ENCODE measurements at places on chromosomes 7 and 10.
A peak's percentile ranks its signal among the peaks of the same experiment; 100 is the strongest.

GRCh38 chr7:117083648-117084047, 130.3 kb downstream of the ST7 start:
- no peak for DNase-seq

GRCh38 chr10:101830322-101831168, 12.3 kb upstream of the OGA start:
- DNase-seq, result peak; percentile 85

DNA sequence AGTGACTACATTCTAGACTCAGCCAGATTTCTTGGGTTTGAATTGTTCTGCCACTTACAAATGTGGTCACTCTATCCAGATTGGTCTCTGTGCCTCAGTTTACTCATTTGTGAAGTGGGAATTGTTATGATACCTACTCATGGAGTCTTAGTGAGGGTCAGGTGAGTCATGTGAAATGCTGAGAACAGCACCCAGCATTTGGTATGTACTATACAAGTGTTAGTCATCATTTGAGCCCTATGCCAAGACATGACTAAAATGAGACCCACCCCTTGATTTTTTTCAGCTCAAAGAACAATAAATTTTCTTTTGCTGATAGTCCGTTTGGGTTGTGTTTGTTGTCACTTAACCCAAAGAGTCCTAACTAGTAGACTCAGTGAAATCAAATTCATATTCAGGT, 92.8 kb downstream of the CHN2 start:
- DNase-seq, result no peak

GRCh38 chr10:13470270-13470669, 58.5 kb downstream of the BEND7 start:
- no peak for DNase-seq

DNA sequence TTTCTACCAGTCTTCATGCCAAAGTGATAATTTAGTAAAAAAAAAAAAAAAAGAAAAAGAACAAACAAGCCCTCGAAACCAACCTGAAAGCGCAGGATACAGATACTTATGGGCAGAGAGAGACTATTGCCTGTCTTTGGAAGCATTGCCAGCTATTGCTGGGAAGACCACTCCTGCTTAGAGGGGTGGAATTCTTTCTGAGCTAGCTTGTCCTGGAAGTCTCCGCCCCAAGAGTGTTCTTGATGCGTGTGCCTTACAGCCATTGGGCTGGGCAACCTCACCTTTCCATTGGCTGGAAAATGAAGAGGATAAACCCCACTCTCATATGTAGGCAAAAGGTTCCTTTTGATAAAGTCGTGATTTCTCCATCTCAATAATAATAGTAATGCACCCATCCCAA, 19.9 kb upstream of the INSYN2A start:
- DNase-seq, result no peak

DNA sequence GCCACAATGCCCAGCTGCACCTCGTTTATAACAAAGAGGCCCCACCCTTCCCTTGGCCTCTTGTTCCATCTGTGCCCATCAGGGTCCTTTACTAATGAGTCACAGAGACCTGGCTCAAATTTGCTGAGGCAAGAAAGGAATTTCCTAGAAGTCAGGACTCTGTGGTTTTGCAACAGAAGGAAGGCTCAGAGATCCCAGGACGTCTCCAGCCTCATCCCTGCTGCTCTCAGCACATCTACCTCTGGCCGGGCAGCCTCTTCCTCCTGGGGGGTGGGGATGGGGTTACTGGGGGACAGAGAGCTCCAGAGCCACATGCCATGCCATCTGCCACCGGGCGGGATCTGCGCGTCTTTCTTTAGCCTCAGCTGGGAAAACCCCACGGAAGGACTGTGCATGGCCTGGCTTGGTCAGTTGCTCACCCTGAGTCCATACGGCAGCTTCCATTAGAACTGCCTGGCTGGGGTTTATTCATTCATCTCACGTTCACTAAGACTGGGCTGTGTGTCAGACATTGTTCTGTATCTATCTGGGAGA, 41.9 kb upstream of the PSMG3 start:
- DNase-seq, result no peak

GRCh38 chr7:140635345-140635744, 5.3 kb downstream of the DENND2A start:
- no peak for DNase-seq

DNA sequence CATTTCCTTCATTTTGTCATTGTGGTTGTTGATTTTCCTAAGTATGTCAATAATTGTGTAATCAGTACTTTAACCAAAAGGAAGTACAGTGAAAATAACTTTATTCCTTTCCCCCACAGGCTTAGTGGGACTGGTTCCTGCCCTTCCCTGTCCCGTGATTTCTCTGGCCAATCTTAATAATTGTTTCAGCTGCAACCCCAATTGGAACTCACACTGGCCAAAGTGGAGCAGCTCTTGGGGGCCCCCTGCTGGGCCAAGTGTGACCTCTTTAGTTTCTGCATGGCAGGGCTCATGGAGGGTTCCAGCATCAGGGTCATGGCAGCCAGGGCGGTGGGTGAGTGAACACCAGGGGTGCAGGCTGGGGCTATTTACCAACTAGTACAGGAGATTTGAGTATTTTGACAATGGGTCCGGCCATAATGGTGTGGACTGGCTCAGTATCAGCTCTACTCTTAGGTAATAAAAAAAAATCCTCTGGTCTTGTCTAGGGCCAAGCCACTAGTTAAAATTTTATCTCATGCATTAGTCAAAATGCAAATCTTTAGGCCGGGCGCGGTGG, 31.7 kb downstream of the CYCS start:
- DNase-seq, result peak; percentile 83

DNA sequence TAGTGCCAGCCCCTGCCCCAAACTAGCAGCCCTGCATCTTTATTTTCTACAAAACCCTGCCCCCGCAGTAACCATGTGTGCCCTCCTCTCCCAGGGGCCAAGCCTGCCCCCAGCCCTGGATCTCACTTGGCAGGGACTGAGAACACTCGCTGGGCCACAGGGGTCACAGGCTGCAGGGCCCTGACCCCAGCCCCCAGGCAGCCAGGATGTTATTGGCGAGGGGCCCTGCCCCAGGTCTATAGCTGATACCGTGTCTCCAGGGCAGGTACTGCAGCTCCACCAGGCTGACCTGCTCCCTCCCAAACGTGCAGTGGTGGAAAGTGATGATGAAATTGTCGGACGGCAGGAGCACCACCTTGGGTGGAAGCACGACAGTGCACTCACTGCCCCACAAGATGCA, 35.9 kb upstream of the TUBB8 start:
- DNase-seq, result no peak

DNA sequence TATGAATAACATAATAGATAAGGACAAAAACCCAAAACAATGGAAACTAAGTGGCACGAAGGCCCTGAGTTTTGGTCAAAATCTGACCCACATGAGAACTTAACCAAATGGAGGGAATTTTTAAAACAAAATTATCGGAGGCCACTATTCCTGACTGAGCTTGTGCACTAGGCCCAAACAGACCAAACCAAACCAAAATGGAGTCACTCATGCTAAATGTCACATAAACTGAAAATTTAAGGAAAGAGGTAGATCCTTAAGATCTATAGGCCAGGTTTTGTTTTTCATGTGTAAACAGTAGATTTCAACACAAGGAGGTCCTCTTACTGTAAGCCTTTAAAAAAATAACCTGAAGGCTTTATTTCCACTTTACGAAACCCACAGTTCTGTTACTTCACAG, 3.8 kb upstream of the ZNF92 start:
- no peak for DNase-seq

GRCh38 chr10:49518982-49519578, 19.8 kb downstream of the ERCC6 start:
- DNase-seq, result no peak

GRCh38 chr10:44944354-44944753, 15.2 kb upstream of the RASSF4 start:
- DNase-seq, result no peak

- no peak for DNase-seq
These were observed 280.8 kb upstream of the CDC14C start for GRCh38 chr7:48643431-48644013.

DNA sequence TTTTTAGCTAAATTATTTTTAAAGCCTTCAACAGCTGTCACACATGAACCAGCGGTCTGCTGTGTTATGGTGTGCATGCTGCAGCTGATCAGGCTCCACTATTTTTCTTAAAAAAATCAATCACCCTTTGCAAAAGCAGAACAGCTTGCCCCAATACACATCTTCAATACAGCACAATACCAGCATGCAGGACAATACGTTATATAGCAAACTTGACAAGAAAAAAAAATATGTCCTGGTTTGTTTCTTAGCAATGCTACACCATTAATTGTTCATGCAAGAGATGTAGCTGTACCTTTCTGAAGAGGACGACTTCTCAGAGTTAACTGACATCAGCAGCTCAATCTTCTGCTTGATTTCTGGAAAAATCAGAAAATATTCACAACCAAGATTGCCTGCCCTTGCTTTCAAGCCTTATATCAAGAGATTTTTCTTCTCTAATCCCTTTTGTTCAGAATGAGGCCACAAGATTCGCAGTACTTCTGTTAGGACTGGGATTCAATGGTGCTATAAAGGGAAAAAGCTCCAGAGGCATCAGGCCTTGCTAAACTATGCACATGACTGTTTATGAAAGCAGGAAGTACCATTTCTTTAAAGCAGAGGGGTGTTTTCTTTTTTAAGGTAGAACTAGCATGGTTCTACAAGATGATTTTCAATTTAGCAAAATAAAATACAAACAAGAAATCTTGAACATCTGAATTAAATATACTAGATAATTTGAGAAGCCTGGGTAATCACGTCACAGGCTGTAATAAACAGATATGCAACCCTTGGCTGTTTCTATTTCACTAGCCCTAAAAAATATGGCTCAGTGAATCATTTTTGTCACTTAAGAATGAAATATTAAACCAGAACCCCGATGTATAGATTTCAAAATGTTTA, 120.0 kb downstream of the SRPK2 start:
- DNase-seq, result no peak

DNA sequence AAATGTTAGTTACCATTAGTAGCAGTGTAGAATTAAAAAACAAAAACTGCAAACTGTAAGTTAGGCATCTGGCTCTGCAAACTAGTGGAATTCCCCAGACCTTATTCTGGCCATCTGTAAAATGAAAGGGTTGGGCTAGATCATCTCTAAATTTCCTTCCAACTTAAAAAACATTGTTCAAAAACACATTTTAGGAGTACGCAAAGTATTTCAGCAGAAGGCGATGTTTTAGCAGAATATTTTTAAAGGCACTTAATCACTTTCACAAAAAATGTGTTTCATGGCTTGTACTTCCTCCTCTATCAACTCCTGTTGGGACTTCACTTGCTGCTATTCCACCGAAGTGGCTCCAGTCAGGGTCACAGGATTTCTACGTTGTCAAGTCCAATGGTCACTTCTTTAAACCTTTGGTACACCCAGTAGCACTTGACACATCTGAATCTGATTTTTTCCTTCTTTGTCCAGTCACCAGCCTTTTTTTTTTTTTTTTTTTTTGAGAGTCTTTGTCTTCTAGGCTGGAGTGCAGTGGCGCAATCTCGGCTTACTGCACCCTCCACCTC, 169.0 kb downstream of the AHR start:
- no peak for DNase-seq

DNA sequence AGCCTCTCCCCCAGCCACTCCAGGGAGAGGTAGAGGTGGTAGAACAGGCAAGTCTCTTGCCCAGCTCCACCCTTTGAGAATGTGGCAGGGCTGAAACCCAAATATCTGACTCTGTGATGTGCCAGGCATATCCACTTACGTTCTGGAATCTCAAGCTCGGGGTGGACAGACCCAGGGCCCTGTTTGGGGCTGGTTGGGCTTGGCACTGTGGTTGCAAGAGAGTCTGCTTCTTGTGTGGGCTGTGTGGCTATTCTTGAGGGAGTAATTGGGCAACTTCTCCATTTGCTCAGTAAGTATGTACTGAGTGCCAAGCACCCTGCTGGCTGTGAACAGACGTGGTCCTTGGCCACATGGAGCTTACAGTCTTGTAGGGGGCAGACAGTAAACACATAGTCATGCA, 4.7 kb downstream of the UBTD1 start:
- DNase-seq, result peak; percentile 71

Data from heart left ventricle (tissue), 16 donors.